ENCODE measurements at places on chromosomes 1 and 21.

- DNase-seq: peak; percentile 83
These were observed 33.9 kb downstream of the OLFML2B start for GRCh38 chr1:161989786-161990185.

DNA sequence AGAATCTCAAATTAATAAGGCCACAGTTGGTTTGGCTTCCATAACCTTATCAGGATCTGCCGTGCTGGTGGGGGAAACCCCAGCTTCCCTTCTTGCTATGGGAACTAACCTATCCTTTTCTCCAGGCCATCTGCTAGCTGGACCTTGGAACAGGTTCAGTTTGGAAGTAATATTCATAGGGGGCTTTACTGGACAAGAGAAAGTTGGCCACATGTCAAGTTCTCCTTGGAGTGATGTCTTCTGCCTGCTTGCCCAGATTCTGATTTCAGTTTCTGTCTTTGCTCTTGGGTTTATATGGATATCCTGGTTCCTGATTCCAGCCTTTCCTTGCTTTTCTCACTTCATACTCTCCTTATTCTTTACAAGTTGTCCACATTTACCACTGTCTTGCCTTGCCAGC is 279.6 kb downstream of the ASTN1 start:
- no peak for DNase-seq

GRCh38 chr1:43783096-43783670 is 75.8 kb downstream of the ST3GAL3 start:
- DNase-seq: no peak

DNA sequence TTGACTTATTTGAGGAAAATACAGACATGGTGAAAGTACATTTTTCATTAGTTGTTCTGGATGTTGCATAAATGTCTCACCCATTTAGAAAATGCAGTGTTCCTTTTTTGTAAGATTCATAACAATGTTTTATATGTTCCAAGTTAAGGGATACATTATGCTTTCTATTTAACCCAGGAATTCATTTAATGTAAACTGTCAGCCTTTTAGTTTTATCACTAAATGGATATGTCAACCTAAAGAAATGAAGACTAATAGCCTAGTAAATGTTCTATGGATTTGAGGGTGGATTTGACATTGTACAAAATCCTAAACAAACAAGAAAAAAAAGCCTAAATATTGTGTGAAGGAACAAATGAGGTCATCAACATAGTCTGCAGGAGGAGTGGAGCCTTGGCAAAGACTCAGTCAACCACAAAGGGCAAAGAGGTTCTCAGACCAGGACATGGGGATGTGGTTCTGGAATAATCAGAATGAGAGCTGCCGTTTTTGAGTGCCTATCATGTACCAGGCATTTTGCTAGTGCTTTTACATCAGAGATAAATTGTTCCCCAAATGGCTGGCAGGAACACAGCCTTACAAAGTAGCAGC is 8.8 kb upstream of the INSL5 start:
- DNase-seq: no peak

DNA sequence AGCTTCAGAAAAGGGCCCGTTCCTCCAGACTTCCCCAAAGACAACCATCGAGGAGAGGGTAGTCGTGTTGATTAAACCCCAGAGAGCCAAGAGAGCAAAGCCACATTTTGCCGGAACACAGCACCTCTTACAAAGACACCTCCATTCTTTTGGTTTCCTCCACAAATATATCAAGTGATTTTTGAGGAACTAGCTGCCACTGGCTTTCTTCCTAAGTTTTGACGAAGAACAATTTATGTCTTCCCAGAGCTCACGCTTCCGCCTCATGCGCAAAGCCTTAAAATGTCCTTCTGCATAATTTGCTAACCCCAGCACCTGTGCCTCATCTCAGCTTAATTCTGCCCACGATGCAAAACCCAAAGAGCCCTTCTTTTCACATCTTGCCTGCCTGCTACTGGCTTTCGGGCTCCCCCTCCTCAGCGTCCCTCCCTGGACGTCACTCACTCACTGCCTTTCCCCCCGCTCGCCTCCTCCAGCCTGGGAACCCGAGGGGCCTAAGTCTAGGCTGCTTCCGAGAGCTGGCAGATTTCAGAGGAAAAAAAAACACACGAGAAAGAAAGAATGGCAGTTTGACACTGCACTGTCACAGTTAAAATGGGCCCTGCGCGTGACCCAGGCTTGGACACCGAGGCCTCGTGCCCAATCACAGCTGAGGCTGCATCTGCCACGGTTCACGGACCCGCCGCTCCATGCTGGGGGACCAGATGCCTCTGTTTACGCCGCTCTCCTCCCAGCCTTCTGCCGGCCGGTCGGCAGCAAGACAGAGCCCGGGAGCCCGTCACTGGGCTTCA is 77.6 kb upstream of the IFNAR2 start:
- peak; percentile 20 for DNase-seq

GRCh38 chr1:195294911-195295310 is 1313.3 kb downstream of the KCNT2 start:
- no peak for DNase-seq

- peak; percentile 91 for DNase-seq
These were observed 17.0 kb downstream of the NES start for GRCh38 chr1:156659988-156660751.

GRCh38 chr1:186374303-186375151 is 526 bp downstream of the TPR start:
- peak; percentile 9 for DNase-seq

- DNase-seq: peak; percentile 57
These were observed 37.1 kb upstream of the ARHGEF10L start for GRCh38 chr1:17502326-17502778.

GRCh38 chr21:45163413-45164123 is 89.2 kb downstream of the ADARB1 start:
- DNase-seq: no peak

DNA sequence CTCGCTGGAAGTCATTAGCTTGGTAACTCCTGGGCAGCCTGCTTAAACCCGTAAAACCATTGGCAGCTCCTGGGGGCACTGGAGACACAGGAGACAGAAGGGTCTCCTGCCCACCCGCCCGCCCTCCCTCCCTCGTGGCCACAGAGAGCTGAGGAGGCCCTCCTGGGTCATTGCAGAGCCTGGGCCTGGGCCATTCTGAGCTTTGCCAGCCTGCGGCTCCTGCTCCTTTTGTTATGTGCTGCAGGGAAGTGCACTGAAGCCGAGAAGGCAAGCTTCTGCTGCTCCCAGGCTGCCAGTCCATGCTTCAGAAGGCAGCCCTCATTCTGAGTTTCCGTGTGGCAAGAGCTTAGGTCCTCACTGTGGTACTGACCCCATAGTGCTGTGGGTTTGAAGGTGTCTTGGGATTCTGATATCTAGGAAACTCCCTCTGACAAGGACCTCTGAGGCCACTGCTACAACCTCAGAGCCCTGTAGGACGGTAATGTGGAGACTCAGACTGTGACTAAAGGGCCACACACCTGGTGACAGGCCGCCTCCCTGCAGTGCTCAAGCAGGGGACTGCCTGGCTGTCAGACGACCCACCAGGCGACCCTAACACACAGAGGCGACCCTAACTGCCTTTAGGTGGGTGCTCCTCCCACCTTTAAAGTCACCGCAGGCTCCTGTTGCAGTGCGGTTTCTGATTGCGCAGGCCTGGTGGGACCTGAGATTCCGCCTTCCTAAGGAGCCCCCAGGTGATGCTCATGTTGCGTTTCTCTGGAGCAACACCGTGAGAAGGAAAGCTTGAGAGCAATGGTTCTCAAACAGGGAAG is 118.7 kb downstream of the IER5 start:
- DNase-seq: no peak

Data from inflammatory macrophage treated with lipopolysaccharide for 1 hour (primary cell).